ENCODE measurements at places on chromosomes 12 and 14.

DNA sequence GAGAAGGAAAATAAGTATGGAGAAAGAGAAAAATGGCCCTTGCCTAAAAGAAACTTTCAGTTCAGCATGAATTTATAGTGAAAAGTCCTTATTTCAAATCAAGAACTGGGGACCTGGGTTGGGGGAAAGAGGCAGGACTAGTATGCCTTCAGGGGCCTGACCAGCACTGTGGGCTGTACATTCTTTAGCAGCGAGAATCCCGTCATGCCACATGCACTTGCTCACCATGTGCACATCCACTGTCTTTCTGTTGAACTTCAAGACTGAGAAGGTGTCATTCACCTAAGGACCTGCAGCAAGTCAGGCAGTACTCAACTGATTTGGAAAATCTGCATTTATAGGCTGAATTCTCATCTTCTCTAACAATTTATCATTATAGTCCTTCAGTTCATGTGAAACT, 50.2 kb downstream of the RAB35 start:
- DNase-seq = no peak

DNA sequence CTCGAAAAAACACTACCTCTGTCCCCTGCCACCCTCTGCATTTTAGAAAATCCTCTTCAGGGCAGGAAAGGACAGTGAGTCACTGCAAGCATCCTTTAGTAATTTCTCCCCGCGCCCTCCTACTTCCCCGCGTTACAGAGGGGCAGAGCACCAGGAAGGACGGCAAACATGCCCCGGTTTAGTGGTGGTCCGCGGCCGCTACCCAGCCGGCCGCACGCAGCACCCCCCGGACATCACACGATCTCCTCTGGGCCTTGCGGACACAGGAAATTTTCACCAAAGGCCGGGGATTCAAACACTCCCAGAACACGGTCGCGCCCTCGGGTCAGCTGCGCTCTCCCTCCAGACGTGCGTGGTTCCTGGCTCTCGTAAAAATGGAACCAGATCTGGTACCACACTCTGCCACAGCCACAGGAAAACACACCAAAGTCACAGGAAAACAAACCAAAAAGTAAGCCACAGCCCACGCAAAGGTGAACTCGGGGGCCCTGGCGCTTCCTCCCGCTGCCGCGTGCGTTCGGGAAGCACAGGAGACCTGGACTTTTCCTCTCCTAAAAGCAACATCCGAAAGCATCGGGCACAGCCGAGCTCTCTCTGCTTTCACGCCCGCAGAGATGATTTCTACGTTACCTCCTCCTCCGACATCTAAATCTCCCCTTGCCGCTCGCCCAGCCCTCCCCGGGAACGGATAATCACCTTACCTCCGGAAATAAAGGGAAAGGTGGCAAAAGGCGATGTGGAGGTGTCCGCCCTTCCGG, 839 bp downstream of the SLC38A1 start:
- no peak for DNase-seq

- no peak for DNase-seq
These were observed 5.2 kb upstream of the ATG14 start for GRCh38 chr14:55416866-55417265.

GRCh38 chr12:1326258-1326657, 268.1 kb downstream of the FBXL14 start:
- DNase-seq = no peak

GRCh38 chr12:57110104-57111030, 795 bp downstream of the STAT6 start:
- no peak for DNase-seq

GRCh38 chr14:93950948-93951634, 23.9 kb downstream of the FAM181A start:
- DNase-seq = no peak

DNA sequence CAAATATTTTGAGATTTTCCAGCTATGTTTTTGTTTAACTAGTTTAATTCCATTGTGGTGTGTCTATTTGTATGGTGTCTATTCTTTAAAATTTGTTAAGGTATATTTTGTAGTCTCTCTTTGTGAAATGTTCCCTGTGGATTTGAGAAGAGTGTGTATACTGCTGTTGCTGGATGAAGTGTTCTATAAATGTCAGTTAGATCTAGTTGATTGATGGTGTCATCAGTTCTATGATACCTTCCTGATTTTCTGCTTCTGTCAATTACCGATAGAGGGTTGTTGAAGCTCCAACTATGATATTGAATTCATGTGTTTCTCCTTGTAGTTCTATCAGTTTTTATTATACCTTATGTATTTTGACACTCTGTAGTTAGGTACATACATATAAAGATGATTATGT, 53.1 kb downstream of the FUT8 start:
- DNase-seq = no peak

DNA sequence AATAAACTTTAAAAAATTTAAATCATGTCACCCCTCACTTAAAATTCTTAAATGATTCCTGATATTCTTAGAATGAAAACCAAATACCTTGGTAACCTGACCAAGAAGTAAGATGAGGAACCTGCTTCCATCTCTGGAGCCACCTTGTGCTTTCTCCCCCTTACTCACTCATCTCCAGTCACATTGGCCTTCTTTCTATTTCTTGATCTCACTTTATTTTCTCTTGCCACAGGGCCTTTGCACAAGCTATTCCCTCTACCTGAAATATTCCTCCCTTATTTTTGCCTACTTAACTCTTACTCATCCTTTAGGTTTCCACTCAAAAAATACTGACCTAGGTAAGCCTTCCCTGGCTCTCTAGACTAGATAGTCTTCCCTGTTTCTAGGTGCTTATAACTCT, 5.1 kb downstream of the ZCRB1 start:
- no peak for DNase-seq

GRCh38 chr12:87575906-87576305, 453.3 kb downstream of the C12orf50 start:
- DNase-seq = no peak
